ENCODE measurements at places on chromosomes 1 and 21.

- no peak for DNase-seq
Measured at GRCh38 chr1:226901421-226901820, 31.0 kb downstream of the PSEN2 start.

- DNase-seq = no peak
Measured at GRCh38 chr1:15206418-15207030, 40.5 kb upstream of the FHAD1 start.

DNA sequence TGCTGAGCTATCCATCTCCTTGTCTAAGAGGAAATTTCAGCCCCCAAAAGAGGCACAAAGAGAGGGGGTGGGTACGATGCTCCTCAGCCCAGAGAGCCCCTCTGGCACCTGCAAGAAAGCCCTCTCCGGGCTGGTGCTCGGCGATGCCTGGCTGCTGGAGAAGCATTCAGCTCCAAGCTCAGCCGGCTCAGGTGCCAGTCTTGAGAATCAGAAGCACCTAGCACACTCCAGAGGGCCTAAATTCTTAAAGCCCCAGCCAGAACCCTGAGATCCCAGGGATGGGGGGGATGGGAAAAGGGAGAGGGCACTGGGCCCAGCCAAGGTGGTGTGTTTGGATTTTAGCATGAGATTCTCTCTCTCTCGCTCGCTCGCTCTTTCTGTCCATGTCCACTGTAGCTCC is 2.9 kb downstream of the GRIK3 start:
- no peak for DNase-seq

DNA sequence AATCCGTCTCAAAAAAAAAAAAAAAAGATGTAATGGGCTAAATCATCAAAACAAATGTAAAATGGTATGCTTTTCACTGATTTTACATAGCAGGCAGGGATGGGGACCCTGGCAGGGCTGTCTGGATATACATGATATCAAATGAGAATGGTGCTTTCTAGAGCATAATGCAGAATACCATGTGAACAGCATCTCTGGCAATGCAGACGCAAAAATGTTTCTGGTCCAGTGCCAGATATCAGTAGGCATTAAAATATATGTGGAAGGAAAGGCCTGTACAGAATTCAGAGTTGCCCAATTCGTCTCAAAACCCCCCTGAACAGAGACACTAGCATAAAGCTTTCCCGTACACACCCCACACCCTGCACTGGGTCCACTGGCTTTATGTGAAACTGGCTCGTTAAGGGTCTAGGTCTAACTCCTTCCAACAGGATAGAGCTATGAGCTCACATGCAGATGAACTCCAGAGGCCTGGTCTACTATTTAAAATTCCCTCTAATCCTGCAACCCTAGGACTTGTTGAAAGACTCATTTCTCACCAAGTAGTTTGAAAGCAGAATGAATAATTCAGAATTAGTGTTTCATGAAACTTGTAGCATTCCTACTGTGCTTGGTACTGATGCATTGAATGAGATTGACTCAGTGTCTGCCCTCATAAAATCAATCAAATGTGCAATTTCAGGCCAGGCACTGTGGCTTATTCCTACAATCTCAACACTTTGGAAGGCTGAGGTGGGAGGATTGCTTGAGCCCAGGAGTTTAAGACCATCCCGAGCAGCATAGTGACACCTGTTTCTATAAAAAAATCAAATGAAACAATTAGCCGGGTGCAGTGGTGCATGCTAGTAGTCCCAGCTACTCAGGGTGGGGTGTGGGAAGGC is 2.6 kb upstream of the MYSM1 start:
- DNase-seq = no peak

- no peak for DNase-seq
Measured at GRCh38 chr1:53395671-53396215, 63.5 kb upstream of the DMRTB1 start.

- DNase-seq = no peak
Measured at GRCh38 chr1:110436635-110437034, 14.3 kb upstream of the PROK1 start.

Measured in activated CD4-positive, alpha-beta T cell treated with anti-CD3 and anti-CD28 coated beads, Interleukin-2, Interleukin-4, amounts not matched to agents 100 ng/mL and 50 ng/mL, durations not matched to agents 16 hours and 8 hours (primary cell).